ENCODE measurements at places on chromosomes 5 and 9. TPM values are rescaled to one million over a fixed set of nuclear protein-coding genes. Genes with fewer than 3 reads are reported as not detected.

The FOXD4L5 gene
- total RNA-seq = 0.75 TPM

The HDAC3 gene
- total RNA-seq = 101 TPM

The PRDM9 gene
- not detected for total RNA-seq

The DMRT3 gene
- not detected for total RNA-seq

The SPATA31D4 gene
- total RNA-seq = not detected

The UGT3A1 gene
- total RNA-seq = not detected

The WDR38 gene
- not detected for total RNA-seq

The ACO1 gene
- 10.3 TPM for total RNA-seq

The IL9 gene
- total RNA-seq = not detected

The NEURL1B gene
- 0.07 TPM for total RNA-seq

The TRAF1 gene
- total RNA-seq = 115 TPM

The HTR4 gene
- not detected for total RNA-seq

The TEX53 gene
- not detected for total RNA-seq

The FAM221B gene
- not detected for total RNA-seq

The CARTPT gene
- total RNA-seq = not detected

The PCDHGA11 gene
- total RNA-seq = 1.1 TPM

The ZNF462 gene
- not detected for total RNA-seq

The AMACR gene
- 6.0 TPM for total RNA-seq

The CTXN3 gene
- not detected for total RNA-seq

The SLCO6A1 gene
- not detected for total RNA-seq

The FAM151B gene
- 0.47 TPM for total RNA-seq

The SPEF2 gene
- 2.4 TPM for total RNA-seq

The PTPA gene
- total RNA-seq = 67.2 TPM

The BTNL3 gene
- not detected for total RNA-seq

The TTC23L gene
- total RNA-seq = not detected

The PCDHGB1 gene
- 0.37 TPM for total RNA-seq

The UAP1L1 gene
- 17.2 TPM for total RNA-seq

The ALDH1A1 gene
- total RNA-seq = not detected

The SLC27A4 gene
- total RNA-seq = 14.4 TPM

The SPOCK1 gene
- not detected for total RNA-seq

The C5orf34 gene
- total RNA-seq = 4.4 TPM

The CDX1 gene
- total RNA-seq = not detected

The TPRN gene
- 9.3 TPM for total RNA-seq

The SPAAR gene
- not detected for total RNA-seq

The BBLN gene
- 53.6 TPM for total RNA-seq

The SLC6A7 gene
- not detected for total RNA-seq

The SLC25A48 gene
- total RNA-seq = not detected

The SOWAHA gene
- not detected for total RNA-seq

The KCNMB1 gene
- total RNA-seq = not detected

The SPINK5 gene
- not detected for total RNA-seq

The SCGB3A2 gene
- not detected for total RNA-seq

The PCA3 gene
- total RNA-seq = not detected

The NXNL2 gene
- not detected for total RNA-seq

The PARP8 gene
- total RNA-seq = 56.0 TPM

The PDZD2 gene
- 0.12 TPM for total RNA-seq

The ZNF883 gene
- total RNA-seq = 0.33 TPM

The BOD1 gene
- 32.4 TPM for total RNA-seq

The VPS13A gene
- 69.8 TPM for total RNA-seq

Data from activated B cell treated with CpG ODN at 0.5 μM for 24 hours (primary cell).